ENCODE measurements at places on chromosomes 3 and 15.

GRCh38 chr3:111967068-111967467 is 11.8 kb upstream of the ABHD10 start:
- no peak for DNase-seq

GRCh38 chr3:35336601-35337000 is 302.7 kb upstream of the ARPP21 start:
- DNase-seq = no peak

- DNase-seq = no peak
Measured at GRCh38 chr3:69853027-69853426, 113.8 kb downstream of the MITF start.

DNA sequence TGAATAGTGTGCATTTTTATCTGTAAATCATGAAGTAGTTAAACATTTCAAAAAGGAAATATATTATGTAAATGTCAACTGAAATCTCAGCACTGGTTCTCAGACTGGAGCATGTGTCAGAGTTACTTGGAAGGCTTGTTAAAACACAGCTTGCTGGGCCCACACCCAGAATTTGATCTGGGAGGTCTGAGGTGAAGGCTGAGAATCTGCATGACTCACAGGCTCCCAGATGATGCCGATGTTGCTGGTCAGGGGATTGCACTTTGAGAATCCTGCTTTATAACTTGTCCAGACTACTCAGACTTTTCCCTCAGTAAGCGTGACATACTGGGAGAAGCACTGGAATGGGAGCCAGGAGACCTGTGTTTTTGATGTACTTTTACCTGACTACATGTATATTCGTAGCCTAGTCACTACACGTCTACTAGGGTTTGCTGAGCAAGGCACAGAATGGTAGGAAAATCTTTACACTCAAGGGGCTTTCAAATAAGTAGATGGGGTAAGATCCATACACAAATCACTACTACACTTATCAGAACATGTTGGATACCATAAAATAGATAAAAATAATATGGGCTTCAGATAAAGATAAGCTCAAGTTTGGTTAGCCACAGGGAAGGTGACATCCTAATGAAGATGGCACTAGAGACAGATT is 77.1 kb upstream of the MEX3B start:
- DNase-seq = peak; percentile 61

GRCh38 chr15:46229263-46229662 is 594.4 kb downstream of the SQOR start:
- no peak for DNase-seq

DNA sequence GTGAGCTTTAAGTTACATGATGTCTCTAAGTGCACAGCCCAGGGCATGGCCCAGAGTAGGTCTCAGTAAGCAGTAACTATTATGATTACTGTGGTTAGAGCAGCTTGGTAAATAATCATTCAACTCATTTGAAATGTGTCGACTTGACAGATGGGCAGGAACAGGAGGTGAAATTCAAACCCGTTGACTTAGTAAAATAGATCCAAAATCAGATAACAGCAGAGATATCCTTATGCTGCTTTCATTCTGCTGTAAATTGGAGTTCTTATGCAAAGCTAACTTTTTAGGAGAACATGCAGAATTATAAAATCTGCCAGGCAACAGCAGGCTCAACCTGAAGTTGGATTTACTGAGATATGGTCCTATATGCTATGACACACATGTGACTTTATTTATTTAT is 118.7 kb upstream of the KLHL25 start:
- no peak for DNase-seq

GRCh38 chr15:32882955-32883354 is 165.2 kb downstream of the GREM1 start:
- no peak for DNase-seq

DNA sequence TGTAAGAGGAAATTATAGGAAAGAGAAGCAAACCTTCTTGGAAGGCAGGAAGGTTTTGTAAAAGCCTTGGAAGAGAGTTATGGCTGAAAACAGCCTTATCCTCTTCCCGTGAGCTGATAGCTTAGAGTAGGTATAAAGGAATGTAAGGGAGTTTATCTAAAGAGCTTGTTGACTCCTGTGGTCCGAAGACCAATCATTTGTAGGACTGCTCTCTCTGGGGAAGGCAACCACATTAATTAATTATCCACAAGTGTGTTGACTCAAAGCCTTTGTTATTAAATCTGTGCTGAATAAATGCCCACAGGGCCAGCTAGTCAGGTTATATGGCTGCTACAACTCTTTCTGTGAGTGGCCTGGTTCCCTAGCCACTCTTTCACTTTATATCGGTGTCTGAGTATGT is 452.1 kb upstream of the RASGRP1 start:
- peak; percentile 33 for DNase-seq

DNA sequence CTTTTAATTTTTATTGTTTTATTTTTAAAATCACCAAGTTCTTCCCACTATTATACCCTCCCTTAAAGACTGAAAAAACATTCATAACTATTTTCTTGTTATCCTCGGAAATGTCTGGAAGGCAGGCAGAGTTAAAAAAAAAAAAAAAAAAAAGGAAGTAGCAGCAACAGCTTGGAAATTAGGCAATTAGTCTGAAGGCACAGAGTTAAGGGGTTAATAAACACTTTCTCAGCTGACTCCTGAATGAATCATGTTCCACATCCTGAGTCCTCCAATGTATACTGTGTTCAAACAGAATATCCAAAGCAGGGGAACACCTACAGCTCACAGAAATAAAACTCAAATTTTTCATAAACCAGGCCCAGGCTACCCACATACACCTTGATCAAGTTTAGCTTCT is 5.8 kb downstream of the HEXA start:
- no peak for DNase-seq

DNA sequence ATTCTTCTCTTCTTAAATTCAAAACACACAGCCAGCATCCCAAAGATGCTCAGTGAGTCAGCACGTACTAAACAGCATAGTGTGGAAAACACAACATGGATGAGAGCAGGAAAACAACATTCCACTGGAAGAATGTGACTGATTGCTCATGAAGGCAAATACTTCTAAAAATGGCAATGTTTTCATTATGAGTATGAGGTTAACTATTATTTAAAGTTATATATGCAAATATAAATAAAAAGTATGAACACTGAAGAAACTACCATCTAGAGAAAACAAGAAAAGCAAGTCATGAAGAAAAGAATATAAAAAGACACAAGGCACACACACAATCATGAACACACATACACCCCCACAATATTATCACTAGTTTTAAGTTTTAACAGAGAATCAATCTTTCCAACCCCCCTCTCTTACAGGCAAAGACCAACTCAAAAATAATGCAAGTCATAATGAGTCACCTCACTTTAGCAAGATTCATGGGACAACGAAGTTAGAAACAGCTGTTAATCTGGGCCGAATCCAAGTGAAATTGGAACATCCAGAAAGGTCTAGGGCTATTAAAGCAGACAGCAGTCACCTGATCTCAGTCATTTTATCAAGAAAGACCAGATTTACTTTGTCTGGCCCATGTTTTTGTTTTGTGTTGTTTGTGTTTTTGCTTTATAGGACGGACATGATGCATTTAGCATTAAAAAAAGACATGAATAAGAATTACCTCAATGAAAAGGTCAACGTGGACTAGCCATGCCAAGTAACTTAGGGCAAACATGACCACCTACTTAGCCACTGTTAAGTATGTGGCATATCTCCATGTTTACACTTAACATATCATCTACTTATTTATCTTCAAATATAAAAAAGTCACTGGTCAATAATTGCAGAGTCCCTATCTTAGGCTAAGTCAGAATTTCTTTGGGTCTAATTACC is 18.1 kb downstream of the GBE1 start:
- peak; percentile 30 for DNase-seq

DNA sequence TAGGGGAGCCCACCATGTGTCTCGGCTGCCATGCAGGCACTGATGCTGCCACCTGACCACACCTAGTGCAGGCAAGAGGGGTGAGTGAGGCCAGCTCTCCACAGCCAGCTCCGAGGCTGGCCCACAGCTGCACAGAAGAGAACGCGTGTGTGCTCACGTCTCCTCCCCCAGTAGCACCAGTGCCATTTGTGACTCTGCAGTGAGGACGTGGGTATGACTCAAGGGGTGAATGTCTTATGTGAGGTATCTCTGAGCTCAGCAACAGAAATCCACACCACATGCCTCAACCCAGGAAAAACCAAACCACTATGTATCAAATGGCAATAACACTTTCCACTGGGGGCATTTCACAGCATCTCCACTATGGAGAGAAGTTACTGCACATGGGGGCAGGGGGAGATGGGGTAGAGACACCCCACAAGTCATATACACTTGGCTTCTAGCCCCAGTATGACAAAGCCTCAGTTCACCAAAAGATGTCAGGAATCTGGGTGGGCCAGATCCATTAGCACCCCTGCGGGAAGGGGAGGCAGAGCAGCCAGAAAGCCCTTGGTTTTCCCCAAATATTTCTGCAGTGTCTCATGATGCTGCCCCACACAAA is 87.6 kb downstream of the LRIG1 start:
- DNase-seq = peak; percentile 82

DNA sequence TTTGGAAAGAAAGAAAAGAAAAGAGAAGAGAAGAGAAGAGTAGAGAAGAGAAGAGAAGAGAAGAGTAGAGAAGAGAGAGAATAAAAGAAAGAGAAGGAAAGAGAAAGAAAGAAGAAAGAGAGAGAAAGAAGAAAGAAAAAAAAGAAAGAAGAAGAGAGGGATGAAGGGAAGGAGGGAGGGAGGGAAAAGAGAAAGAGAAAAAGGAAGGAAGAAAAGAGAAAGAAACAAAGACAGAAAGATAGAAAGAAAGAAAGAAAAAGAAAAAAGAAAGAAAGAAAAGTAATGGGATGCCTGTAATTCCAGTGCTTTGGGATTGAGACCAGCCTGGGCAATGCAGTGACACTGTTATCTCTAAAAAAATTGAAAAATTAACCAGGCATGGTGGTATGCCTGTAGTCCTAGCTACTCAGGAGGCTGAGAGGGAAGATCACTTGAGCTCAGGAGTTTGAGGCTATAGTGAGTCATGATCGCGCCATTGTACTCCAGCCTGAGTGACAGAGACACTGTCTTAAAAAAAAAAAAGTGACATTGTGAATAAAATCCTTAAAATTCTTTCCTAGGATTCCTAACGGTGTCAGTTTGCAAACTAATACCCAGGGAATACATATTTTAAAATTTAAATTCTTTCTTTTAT is 1.7 kb downstream of the RASL12 start:
- DNase-seq = no peak

GRCh38 chr3:188439080-188439479 is 285.1 kb downstream of the LPP start:
- DNase-seq = no peak

GRCh38 chr15:51634591-51635198 is 12.1 kb upstream of the DMXL2 start:
- DNase-seq = no peak

DNA sequence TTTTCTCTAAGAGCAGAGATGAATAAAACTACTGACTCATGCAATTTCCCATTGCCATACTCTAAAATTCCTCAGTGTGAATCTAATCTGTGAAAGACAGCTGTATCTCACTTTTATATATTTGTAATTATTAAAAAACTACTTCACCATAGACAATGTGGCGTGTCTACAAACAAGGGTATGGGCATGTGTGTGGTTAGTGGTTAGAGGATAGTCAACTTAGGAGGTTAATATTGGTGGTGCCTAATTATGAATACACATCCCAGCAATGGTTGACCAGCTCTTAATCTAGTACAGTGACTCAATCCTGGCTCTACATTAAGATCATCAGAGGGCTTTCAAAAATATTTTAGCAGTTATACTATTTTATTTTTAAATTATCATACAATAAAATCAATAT is 94.5 kb downstream of the GOLIM4 start:
- DNase-seq = no peak

GRCh38 chr3:32891365-32891764 is 60.1 kb upstream of the CCR4 start:
- no peak for DNase-seq

DNA sequence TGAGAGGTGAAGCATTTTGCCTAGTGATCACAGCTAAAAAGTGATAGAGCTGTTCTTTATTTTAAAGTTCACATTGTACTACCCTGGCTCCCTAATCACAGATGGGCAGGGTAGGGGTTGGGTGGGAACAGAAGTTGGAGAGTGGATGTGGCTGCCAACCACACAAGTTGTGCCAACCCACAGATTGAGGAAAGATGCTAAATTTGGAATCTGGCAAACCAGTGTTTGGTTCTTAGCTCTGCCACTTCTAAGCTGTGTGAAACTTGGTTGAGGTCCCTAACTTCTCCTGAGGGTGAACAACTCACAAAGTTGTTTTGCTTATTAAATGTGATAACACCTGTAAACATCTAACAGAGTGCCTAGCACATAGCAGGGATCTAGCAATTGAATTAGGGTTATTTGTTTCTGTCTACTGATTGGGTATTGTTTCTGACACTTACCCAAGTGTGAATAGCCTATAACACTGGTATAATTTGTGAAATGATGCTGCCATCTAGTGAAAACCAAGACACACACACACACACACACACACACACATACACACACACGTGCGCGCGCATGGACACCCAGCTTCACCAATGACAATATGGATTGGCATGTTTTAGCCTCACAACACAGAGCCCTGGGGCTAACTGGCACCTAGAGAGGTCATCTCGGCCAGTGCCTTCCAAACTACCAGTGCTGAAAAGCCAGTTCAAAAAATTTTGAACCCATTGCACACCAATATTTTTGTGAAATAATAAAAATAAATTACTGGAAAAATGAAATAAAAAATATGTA is 25.3 kb downstream of the ADGRG7 start:
- no peak for DNase-seq

GRCh38 chr3:79461129-79461792 is 306.5 kb downstream of the ROBO1 start:
- DNase-seq = no peak

- DNase-seq = no peak
Measured at GRCh38 chr15:63950911-63951481, 95.3 kb downstream of the DAPK2 start.

GRCh38 chr3:123411340-123412040 is 37.4 kb downstream of the ADCY5 start:
- no peak for DNase-seq

- no peak for DNase-seq
Measured at GRCh38 chr3:32428092-32429068, 36.7 kb downstream of the CMTM7 start.

- no peak for DNase-seq
Measured at GRCh38 chr3:31815631-31816440, 165.2 kb downstream of the OSBPL10 start.

DNA sequence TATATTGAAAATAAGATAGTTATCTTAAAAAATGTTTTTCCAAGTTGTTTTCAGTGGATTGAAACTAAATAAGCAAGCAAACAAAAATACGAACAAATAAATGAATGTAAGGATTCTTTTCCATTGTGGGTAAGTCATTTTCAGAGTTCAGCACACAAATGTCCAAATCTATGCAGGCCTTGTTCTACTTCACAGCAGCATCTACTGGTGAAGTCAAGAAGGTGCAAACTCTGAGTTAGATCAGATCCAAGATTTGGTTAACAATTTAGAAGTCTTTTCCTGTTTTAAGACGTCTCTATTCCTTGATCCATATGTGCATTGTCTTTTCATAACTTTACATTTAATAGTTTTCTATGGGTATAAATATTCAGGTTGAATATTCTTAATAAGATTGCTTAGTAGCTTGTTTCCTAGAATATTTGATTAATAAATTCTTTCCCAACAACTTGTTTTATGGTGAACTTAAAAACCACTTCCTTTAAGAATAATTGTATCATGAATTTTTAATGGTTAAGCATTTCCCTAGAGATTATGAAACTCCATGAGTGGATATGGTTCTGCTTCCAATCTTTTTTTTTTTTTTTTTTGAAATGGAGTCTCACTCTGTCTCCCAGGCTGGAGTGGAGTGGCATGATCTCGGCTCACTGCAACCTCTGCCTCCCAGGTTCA is 10.5 kb downstream of the PTX3 start:
- DNase-seq = no peak

- no peak for DNase-seq
Measured at GRCh38 chr3:38542401-38543298, 46.5 kb downstream of the EXOG start.

- DNase-seq = no peak
Measured at GRCh38 chr3:138082992-138083386, 32.4 kb downstream of the DZIP1L start.
